GM12892 (cell line): ENCODE measurements at places on chromosomes 13 and 19.

DNA sequence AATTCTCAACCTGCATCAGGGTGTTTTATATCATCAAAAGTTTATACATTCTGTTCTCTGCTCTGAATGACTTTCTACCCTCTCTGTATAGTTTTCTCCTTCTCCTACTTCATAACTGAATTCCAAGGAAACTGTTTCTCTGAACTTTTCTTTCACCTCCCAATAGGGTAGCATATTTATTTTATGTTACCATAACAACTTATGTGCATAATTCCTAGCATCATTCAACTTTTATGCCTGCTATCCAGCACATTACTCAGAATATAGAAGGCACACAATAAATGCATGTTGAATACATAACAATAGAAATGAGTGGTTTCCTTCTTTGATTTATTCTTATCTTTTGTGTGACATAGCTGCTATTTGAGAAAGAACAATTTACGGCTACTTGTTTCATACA lies 2385.0 kb downstream of the PCDH9 start:
- no peak for DNase-seq

- no peak for DNase-seq
Measured at GRCh38 chr13:91482427-91482826, 84.0 kb downstream of the GPC5 start.

DNA sequence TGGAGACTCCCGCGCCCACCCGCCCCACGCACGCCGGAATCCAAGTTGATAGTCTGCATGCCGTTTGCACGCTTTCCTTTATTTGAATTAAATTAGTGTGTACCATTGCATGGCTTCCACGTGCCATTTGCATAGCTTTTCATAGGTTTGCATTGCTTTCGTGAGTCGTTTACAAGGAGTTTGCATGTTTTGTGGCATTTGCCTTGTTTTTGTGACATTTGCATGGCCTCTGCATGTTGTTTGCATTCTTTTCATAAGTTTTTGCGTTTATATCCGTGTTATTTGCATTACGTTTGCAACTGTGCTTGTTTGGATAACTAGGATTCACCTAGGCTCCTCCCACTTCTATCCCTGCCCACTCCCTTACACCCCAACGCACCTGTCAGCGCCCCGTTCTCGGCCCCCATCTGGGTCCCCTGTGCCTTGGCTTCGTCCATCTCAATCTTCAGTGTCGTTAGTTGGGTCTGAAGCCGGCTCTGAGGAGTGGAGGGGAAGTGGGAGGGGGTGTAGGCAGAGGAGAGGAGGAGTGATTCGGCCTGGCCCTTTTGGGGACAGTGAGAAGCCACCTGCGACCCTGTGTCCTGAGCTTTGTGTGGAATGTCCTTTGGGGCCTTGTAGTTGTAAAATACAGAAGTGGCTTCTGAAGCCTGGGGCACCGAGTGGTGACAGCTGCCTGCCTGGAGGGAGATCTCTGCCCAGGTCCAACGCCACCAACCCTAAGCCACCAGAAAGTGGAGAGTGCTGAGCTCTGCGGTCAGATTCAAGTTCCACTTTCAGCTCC lies 2.4 kb downstream of the CCDC194 start:
- no peak for DNase-seq

DNA sequence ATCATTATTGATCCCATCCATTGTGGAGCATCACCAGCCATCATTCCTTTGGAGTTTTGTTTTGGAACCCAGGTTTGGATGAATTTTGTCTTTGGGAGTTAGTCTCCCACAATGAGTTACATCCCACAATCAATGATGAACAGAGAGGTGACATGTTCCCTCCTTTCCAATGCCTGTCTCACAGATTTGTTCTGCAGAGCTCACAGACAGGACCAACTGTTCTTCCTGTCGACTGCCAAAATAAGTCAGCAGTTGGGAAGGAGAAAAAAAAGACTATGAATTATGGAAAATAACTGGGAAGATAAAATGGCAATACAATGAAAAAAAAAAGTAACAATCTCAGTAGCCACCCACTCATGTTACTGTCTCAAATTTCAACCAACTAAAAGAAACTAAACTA lies 489.1 kb downstream of the MYO16 start:
- no peak for DNase-seq

DNA sequence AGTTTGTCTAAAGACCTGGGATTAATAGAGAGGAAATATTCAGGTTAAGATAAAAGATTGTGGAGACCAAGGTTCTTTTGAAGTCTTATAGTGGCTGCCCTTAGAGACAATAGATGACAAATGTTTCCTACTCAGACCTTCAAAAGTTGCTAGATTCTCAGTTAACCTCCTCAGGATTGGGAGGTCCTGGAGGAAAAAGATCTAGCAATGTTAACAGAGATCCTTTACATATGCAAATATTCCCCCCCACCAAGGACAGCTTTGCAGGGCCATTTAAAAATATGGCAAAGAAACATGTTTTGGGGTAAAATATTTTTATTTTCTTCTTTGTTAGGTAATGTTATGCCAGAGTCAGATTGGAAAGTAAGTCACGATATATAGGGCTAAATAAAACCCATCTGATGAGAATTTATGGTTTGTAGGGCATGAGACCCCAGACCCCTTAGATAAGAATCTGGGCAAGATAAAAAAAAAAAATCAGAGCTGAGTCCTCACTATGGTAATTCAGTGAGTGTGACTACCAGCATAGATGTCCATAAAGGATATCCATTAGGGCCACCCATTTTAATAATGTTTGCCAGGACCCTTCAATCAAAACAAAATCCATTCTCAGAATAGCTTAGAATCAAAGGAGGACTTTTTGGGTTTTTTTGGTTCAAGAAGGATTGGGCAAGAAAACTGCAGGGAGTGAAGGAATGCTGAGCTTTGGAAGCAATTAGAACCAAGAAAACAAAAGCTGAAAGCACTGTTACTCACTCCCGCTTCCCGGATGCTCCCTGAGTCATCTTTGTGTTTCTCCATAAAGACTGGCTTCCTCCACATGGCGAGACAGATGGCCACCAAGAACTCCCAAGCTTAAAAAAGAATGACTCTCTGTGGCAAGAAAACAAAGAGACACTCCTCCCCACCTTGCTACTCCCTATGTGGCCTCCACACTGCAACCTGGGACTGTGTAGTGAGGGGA lies 28.2 kb downstream of the VSTM1 start:
- DNase-seq, result no peak

- no peak for DNase-seq
Measured at GRCh38 chr19:1084024-1084868, 10.9 kb downstream of the POLR2E start.

- no peak for DNase-seq
Measured at GRCh38 chr13:45042539-45042938, 53.2 kb downstream of the GPALPP1 start.

DNA sequence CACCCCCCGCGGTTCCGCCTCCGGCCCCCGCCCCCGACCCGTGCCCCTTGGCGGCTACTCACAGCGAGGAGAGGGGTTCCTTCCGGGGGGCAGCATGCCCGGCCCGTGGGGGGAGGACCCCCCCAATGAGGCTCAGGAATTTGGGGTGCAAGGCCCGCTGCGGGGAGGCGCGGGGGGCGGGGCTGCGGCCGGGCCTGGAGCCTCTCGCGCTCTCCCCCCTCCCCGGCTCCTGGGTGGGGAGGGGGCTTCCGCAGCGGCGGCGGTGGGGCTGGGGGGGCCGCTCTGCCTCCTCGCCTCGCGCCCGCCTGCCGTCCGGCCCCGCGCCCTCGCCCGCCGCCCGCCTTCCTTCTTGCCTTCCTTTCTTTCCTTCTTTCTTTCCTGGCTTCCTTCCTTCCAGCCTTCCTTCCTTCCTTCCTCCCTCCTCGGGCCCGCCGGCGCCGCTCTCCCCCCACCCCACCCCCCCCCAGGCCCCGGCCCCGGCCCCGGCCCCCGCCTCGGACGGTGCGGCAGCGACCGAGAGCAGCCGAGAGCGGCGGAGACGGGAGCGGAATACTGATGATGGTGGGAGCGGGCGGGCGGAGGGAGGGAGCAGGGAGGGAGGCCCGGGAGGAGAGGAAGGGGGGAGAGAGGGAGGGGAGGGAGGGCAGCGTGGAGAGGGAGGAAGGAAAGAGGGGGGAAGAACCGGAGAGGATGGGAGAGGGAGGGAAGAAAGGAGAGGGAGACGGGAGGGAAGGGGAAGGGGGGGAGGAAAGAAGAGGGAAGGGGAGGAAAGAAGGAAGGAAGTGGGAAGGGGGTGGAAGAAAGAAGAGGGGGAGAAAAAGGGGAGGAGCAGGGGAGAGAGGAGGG lies at the start of gene LRRC4B:
TSS of gene LRRC4B (minus strand) at position 554 of the 846 bp plus-strand sequence. CDS start 19,597 bp downstream, outside the sequence.
- DNase-seq, result no peak

- no peak for DNase-seq
Measured at GRCh38 chr19:19491321-19492025, 23.9 kb downstream of the TSSK6 start.

- DNase-seq, result peak; percentile 43
Measured at GRCh38 chr19:42270346-42271044, 1.4 kb downstream of the CIC start.

GRCh38 chr13:24606486-24607170 lies 73.6 kb upstream of the ATP12A start:
- DNase-seq, result no peak

DNA sequence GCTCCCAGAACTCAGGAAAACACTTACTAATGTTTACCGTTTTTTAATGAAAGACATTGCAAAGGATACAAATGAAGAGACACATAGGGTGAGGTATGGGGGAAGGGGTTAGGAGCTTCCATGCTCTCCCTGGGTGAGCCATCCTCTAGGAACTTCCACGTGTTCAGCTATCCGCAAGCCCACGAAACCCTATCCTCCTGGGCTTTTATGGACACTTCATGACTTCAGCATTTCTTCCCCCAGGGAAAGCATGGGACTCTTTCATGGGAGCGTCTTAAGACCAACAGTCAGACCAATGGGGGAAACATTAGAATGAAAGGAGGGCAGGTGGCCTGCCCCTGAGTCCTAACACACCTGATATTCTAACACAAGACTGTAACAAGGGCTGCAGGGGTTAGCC lies 6.6 kb upstream of the ESD start:
- no peak for DNase-seq

GRCh38 chr19:55373306-55373992 lies 3.2 kb upstream of the TMEM190 start:
- DNase-seq, result no peak

DNA sequence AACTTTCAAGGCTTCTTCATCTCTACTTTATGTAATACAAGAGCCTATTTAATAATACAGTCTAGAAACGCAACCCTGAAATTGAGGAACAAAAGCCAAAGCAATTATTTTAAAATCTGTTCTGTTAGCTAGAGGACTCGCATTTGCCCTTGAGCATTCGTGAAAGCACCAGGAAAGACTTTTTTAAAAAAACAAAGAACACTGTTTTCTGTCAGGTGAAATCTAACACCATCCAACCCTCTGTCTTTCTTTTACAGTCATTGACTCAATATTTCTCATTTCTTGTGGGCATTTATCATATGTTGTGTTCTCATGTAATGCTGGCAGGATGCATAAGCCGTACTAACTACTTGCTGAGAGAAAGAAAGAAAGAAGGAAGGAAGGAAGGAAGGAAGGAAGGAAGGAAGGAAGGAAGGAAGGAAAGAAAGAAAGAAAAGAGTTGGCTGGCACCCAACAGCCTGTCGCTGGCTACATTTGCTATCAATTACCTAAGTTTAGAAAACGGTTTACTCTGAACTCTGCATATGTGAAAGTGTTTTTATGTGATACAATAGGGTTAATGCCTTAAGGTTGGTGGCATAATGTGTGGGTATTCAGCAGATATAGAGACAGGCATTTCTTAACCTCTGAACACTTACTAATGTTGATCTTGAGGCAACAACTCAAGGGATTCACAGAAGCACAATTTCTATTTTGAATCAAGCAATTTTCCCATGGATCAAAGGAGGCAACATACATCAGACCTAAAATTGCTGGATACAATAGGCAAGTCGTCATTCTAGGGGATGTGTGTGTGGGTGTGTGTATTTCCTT lies 445.4 kb downstream of the DCT start:
- DNase-seq, result no peak

DNA sequence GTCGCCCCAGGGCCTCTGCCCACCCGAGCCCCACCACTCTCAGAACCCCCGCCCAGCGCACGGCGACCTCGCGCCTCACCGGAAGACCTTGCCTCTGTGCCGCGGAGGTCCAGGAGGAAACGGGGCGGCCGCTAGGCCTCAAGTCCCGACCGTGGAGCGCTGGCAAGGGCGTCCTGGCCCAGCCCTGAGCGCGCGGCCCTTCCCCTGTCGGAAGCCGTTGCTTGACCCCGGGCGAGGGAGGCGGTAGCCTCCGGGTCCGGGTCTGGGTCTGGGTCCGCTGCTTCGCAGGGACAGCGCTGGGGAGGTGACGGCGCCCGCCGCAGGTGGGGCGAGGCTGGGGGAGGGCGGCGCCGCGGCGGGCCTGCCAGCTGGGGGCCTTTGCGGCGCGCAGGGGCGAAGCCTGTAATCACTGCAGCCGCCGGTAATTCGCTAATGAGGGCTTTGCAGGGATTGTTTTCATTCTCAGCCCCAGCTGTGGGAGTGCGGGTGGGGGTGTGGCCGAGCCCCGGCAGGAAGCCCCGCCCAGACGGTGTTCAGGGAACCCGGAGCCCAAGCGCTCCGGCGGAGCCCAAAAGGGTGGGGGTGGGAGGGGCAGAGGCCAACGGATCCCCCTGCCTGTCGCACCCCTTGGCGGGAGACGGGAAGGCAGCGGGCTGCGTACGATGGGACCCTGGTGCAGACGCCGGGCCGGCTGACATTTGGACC lies 8.6 kb downstream of the C19orf25 start:
- DNase-seq, result peak; percentile 76

- DNase-seq, result no peak
Measured at GRCh38 chr13:44040818-44041100, 161.1 kb downstream of the LACC1 start.
